ENCODE measurements at places on chromosomes 5 and 9. TPM values are rescaled to one million over a fixed set of nuclear protein-coding genes. Genes with fewer than 3 reads are reported as not detected.

DNA sequence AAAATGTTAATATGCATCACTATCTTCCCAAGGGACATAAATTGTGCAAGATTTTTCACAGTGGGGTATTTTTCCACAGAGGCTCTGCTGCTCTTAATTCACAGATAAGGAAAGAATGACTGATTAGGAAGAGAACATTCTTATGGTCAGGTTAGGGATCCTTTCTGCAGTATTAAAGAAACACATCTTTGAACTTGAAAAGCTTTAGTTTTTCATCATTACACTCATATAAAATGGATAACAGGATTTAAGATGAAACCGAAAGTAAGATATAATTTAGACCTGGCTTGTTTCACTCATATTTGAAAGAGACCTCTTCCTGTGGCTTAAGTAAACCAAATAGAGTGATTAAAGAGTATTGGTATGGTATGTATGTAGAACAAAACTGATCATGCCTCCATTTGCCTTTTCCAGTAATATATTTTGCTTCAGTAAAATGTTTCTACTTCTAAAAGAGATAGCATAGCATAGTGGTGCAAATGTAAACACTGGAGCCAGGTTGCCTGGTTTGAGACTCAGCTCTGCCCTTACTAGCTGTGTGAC is 160.0 kb downstream of the PRR16 start:
- H3K4me3 ChIP-seq: no peak overlapping the region
- H3K27ac ChIP-seq: no peak overlapping the region
- no peaks in the 10 kb centered on the region for H3K36me3 ChIP-seq
- no peaks in the 10 kb centered on the region for H3K4me1 ChIP-seq
- DNase-seq: no peak

DNA sequence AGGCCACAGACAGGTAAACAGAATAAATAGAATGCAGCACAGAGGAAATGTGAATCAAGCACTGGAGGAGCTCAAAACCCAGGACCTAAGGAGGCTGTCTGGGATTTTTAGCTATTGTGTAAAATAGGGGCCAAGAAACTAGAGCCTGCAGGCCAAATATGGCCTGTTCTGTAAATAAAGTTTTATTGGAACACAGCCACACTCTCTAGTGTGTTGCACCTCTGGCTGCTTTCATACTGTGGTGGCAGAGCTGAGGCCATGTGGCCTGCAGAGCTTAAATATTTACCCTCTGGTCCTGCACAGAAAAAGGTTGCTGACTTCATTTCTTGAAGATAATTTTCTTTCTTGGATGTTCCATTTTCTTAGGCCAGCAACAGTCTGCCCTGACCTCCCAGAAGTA is 136.4 kb downstream of the WDR41 start:
- H3K4me3 ChIP-seq: no peak overlapping the region
- no peak overlapping the region for H3K27ac ChIP-seq
- H3K27me3 ChIP-seq: no peaks in the 10 kb centered on the region
- H3K36me3 ChIP-seq: no peaks in the 10 kb centered on the region
- DNase-seq: no peak
- H3K4me1 ChIP-seq: peaks cover 4% of the 10 kb centered on the region

Gene LTC4S
- total RNA-seq: 5.0 TPM

Gene DOCK8
- 0.37 TPM for total RNA-seq

Gene SERF1A
- 3.7 TPM for total RNA-seq

Gene C5
- total RNA-seq: 0.66 TPM

Measured in HCT116 (cell line).